ENCODE measurements at places on chromosomes 6 and 20. TPM values are rescaled to one million over a fixed set of nuclear protein-coding genes. Genes with fewer than 3 reads are reported as not detected.

DNA sequence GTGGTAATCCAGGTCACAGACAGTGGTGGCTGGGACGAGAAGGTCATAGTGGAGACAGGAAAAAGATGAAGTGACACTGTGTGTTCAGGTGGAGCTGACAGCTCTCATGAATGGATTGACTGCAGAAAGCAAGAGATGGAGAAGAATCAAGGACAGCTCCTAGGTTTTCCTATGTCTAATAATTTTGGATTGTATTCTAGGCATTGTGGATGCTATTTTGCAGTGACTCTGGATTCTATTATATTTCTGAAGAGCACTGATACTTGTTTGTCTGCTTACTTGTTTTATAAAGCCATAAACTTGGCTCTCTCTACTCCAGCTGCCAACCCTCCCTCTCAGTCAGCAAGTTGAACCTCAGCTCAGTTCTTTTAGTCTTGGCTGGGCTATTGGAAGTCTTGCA lies 58.7 kb downstream of the BANF2 start:
- no peak for DNase-seq

GRCh38 chr6:2794171-2794730 lies 29.1 kb downstream of the WRNIP1 start:
- no peak for DNase-seq

Gene EEF1A2
- 281 TPM for total RNA-seq

DNA sequence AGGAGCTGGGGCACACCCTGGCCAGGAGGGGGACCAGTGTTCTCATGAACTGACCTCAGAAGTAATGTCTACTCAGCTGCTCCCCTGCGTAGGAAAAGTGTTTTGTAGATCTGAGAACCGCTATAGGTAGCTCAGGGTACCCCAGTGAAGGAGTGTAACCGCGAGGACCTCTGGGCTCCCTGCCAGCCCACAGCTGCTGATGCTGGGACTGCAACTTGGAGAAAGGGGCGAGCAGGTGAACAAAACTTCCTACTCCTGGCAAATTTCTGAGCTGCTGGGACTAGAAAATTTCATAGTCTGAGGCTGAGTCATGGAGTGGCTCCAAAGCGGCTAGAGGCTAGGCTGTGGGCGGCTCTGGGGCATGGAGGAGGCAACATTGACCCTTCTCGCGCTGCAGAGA lies 51.9 kb downstream of the PYGB start:
- DNase-seq: no peak

GRCh38 chr6:89205819-89206218 lies 11.3 kb downstream of the GABRR1 start:
- no peak for DNase-seq

GRCh38 chr6:159654483-159655098 lies 38.5 kb downstream of the SOD2 start:
- DNase-seq: peak; percentile 19

- DNase-seq: no peak
These were observed 44.2 kb downstream of the NCOA6 start for GRCh38 chr20:34781220-34781619.

DNA sequence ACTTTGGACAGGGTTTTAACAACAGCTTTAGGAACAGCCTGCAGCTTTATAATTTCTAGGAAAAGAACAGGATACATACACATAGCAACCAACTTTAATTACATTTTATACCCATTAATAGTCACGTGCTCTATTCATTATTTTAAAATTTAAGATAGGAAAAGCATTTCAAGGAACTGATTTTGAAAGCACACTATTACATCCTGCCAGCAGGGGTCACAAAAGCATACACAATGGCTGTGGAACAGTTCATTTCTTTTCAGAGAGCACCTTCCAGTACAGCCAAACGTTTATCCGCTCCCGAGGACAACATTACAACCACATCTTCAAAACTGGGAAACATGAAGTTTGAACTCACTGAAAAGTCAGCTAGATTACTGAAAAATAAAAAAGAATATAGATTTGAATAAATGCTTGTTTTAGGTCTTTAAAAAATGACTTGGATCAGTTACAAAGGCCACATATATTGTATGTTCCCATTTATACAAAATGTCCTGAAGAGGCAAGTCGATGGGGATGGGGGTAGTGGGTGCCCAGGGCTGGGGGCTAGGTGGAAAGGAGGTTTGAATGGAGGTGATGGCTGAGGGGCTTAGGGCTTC lies 104.6 kb upstream of the EXOC2 start:
- peak; percentile 48 for DNase-seq

DNA sequence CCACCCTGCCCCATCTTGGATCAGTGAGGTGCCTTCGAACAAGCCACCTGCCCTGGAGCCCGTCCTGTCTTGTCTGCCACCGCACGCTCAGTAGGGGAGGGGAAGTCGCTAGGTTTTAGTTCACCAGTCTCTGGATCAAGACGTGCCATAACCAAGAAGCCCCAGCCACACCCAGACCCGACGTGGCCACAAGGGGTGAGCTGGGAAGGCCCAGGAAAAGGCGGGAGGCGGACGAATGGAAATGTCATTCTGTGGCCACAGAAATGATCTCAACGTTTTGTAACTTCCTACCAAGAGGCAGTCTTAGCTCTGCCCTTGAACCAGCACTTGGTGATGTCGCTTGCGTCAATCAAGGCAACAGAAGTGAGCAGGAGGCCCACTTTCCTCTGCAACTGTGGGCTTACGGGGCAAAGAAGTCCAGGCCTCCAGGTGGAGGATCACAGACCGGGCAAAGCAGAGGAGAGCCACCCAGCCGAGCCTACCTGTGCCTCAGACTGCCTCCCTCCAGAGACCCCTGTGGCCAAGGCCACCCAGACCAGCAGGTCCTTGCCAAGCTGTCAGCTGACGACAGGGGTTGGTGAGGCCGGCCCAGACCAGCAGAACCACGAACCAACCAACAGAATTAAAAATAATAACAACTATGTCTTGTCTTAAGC lies 14.5 kb downstream of the GMEB2 start:
- DNase-seq: no peak

Gene VWA7
- total RNA-seq: 5.5 TPM

DNA sequence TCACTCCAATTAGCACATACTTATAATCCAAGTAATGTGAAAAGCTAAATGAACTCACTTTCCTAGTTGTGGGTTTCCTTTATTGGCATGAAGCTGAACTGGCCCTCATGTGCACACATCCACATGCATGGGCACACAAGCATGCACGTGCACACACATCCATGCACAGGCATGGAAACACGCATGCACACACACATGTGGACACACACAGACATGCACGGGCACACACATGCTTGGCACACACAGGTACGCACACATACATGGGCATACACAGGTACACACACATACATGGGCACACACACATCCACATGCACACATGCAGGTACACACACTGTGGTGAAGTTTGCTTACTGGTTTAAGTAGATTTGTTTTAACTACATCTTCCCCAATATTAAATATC lies 23.8 kb downstream of the SYNDIG1 start:
- DNase-seq: no peak

DNA sequence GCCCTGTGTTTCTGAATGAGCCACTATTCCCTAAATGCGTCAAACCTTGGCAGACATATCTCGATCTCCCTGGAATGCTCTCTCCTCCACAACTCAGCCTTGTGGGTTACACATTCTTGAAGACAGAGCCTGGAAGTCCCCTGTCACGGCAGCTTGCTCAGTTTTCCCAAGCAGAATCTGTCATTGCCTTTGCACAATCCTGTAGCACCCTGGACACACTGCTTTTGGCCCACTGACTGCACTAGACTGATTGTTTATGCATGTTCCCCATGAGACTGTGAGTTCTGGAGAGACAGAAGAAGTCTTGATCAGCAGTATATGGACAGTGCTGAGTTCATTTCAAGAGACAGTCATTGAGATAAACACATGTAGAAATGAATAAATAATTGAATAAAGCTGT lies 406.7 kb downstream of the CD83 start:
- no peak for DNase-seq

DNA sequence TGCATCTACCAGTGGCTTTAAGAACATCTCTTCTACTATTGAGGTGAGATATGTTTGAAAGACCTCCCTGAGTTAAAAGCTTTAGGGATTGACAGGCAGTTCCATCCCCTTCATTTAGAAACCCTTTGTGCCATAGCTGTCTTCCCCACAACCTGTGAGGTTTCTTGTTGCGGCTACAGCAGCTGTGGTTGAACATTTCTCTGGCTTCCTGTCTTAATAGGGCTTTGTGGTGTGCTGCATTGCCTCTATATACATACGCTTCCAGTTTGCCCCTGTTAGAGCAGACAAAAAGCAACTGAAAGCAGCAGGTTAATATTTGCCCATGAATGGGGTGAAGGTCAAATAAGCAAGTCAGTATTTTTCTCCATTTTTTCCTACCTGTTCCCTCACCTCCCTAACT lies 210.2 kb downstream of the TMEM200A start:
- DNase-seq: no peak

DNA sequence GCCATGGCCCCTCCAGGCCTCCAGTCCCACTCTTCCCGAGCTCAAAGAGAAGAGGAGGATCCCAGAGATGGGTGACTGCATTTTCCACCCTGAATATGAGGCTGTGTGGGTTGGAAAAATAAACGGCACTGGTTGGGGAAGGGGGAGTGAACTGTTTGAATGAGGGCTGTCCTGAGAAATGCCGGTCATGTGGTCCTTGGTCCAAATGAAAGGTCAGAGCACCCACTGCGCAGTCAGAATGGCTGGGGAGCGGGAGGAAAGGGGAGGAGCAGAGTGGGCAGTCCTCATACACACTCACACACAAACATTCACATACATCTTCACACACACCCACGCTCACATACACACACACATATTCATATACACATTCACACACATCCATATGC lies 83.1 kb downstream of the MRPL14 start:
- DNase-seq: peak; percentile 80

DNA sequence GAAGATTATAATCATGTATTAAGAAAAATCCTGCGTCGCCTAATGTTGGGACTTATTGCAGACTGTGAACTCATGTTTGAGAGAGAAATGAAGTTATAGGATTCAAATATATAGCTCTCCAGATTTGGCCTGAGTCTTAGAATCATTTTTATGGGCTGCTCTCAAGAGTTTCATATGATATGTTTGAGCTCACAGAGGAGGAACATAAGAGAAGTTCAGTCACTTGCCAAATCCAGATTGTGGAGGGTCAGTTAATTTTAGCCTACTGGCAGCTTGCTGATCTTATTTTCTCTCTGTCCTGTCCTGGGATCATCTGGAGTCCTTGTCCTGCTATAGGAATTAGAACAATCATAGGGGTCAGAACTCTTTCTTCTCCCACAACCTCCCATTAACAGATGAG lies 186.1 kb upstream of the SUPT3H start:
- DNase-seq: no peak

GRCh38 chr6:1739680-1740079 lies 130.0 kb downstream of the FOXC1 start:
- no peak for DNase-seq

Gene CAPN11
- not detected for total RNA-seq

Data from Caki2 (cell line).